ENCODE measurements at places on chromosomes 3 and 15. TPM values are rescaled to one million over a fixed set of nuclear protein-coding genes. Genes with fewer than 3 reads are reported as not detected.

Gene SPTSSB
- not detected for total RNA-seq

Gene SUSD5
- 1.7 TPM for total RNA-seq

Gene ZNF502
- 3.6 TPM for total RNA-seq

Gene GOLGA8O
- 0.51 TPM for total RNA-seq

Gene GOLGA6L4
- 2.0 TPM for total RNA-seq

Gene GPR87
- not detected for total RNA-seq

Gene DNAH12
- under 0.01 TPM for total RNA-seq

Gene IQCF5
- total RNA-seq = not detected

Gene ACTRT3
- 4.7 TPM for total RNA-seq

Gene PLA2G4D
- total RNA-seq = not detected

Gene IL17RD
- 0.51 TPM for total RNA-seq

Gene IL12A
- total RNA-seq = 0.68 TPM

Gene GATM
- 0.34 TPM for total RNA-seq

Gene CFAP100
- total RNA-seq = not detected

Gene P2RY14
- total RNA-seq = not detected

Gene PIERCE2
- 0.85 TPM for total RNA-seq

Gene TMEM207
- total RNA-seq = not detected

Gene CCDC50
- 372 TPM for total RNA-seq

Gene ERICH6
- total RNA-seq = not detected

Gene GOLIM4
- total RNA-seq = 42.8 TPM

Gene THAP10
- 2.0 TPM for total RNA-seq

Gene ZIC4
- total RNA-seq = not detected

Gene SUCNR1
- total RNA-seq = not detected

Gene ZNF80
- not detected for total RNA-seq

Gene SENP7
- 19.9 TPM for total RNA-seq

Gene C3orf70
- 2.6 TPM for total RNA-seq

Gene CASR
- total RNA-seq = not detected

Gene GOLGA8G
- not detected for total RNA-seq
